ENCODE measurements at places on chromosomes 5 and 9.

DNA sequence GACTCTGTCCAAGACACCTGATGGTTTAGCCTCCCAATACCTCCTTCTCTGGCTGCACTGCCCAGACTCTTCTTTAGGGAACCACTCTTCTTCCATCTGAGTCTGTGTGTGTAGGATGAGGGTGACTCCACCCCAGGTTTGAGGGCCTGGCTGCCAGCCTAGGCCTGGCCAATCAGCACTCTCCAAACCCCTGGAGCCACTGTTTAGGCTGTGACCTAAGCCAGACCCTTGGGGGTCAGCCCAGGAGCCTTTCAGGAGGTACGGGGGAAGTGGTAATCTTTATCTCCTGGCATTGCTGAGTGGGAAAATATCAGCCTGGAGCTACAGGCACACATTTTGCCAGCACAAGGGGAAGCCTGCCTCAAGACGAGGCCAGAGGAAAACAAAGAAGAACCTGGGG lies 6.2 kb upstream of the ERGIC1 start:
- DNase-seq, result no peak

DNA sequence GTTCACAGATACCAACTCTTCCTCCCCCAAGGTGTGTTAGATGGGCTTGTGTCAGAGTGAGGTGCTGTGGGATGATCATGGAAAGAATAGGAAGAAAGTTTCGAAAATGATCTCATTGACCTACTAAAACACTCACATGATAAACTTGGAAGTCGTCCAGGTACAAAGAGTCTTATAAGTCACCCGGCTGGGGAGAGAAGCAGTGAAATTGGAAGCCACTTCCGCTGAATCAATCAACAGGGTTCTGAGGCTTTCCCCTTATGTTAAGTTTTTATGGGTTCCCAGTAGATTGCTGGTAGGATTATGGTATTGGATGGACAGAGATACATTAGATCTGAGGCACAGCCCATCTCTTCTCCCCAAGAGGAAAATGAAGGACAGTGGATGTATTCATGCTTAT lies 218.8 kb upstream of the MSX2 start:
- no peak for DNase-seq

GRCh38 chr9:135098400-135099105 lies 11.1 kb downstream of the OLFM1 start:
- no peak for DNase-seq

DNA sequence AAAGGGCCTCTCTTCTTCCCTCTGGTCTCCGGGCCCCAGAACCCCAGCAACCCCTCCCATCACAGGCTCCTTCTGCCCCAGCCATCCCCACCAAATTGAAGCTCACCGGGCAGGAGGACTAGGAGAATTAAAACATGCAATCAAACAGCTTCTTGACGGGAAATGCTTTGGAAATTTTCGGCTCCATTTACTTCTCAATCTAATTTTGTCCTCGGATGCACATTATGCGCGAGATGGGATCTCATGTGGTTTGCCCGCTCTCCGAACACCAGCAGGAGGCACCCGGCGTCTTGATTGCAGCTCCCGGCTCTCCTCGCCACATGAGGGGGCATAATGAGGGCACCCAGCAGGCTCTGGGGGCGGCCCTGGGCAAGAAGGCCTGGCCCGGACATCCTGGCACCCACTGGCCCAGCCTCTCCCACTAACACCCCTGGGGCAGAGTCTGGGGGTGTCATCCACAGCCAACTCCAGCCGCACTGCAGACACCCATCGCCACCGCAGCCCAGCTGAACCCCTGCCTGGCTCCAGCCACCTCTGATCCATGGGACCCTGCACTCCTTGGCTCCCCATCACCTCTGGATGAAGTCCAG lies 135.5 kb downstream of the PAX5 start:
- DNase-seq, result no peak

DNA sequence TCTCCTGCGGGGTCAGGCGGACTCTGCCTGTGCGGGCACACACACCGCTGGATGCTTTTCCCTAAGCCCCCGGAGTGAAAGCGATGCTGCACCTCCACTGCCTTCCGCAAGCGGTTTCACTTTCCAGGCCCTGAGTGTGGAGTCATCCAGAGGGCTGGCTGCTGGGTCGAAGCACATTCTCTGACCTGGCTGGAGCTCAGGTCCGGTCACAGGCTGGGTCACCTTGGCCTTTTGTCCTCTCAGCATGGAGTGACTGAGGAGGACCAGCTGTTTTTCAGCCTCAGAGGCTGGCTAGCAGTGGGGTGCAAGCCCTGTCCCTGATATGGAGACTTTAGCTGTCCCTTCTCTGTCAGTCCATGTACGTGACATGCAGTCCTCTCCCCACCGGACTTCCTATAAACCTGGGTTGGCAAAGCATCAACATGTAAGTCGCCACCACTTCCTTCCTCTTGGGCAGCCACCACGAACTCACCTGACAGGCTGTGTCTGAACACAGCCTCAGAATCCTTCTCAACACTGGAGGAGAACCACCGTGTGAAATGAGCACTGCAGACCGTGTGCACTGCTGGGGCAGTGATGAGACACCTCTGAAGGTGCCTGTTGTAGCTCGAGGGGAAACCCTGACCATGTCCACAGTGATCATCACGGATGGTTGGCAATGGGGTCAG lies 51.3 kb downstream of the GADD45G start:
- no peak for DNase-seq

DNA sequence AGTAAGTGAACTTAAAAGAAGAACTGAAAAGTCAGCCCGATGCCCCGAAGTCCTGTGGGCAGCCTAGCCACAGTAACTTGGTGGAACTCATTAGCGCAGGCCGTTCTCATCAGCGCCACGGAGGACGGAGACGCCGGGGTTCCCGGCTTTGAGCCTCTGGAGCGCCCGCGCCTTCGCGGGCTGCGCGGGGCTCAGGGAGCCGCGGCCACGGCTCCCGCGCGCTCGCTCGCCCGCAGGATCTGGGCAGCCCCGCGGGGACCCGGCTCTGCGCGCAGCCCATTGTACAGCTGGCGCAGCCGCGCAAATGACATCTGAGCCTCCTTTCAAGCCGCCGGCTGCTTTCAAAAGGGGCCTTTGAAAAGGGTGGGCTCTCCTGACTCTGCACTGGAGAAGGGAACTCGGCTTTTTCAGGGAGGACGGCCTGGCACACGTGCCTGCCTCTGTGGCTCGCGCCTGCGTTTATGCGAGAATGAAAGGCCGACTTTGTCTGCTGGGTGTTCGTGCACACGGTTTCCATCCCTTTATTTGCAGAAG lies 40.7 kb downstream of the TLR4 start:
- no peak for DNase-seq

- DNase-seq, result no peak
These were observed 377.0 kb upstream of the RIOK2 start for GRCh38 chr5:97559827-97560598.

- no peak for DNase-seq
These were observed 141.9 kb upstream of the SLC12A2 start for GRCh38 chr5:127941646-127942045.

DNA sequence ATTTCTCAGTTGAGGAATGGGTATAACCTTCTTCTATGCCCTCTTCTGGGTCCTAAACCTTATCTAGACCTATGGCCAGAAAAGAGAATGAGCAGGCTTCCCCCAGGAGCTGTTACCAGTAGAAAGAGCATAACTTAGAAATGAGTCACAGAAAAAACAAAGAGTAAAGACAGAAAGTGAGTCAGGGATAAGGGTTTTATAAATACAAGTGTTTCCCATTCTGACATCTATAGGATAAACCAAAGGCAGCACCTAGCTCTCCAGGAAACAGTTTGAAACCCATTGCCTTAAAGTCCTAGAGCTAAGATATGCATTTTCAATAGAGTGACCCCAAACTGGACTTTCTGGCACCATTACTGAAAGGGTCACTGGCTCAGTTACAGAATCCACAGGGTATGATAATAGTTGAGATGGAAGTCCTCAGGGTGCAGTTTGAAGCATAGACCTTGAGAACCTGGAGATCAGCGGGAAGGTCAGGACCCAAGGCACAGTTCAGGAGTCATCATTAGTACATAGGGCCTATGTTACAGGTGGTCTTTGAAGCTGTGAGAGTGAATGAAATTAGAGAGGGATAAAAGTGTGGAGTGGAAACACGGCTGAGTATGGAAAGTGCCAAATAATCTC lies 42.7 kb upstream of the LIFR start:
- no peak for DNase-seq

- DNase-seq, result no peak
These were observed 180.7 kb downstream of the ERCC6L2 start for GRCh38 chr9:96056226-96056625.

DNA sequence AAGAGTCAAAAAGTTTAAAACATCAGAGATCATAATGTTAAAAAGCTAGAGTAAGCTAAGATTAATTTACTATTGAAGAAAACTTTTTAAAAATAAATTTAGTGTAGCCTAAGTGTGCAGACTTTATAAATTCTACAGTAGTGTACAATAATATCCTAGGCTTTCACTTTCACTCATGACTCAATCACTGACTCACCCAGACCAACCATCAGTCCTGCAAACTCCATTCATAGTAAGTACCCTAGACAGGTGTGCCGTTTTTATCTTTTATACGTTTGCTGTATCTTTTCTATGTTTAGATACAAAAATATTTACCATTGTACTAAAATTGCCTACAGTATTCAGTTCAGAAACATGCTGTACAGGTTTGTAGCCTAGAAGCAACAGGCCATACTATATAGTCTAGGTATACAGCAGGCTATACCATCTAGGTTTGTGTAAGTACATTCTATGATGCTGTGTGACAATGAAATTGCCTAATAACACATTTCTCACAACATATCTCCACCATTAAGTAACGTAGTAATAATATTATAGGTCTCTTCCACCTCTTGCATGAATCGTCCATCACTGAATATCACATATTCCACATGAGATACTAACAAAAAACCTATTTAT lies 59.2 kb downstream of the MEGF9 start:
- no peak for DNase-seq

DNA sequence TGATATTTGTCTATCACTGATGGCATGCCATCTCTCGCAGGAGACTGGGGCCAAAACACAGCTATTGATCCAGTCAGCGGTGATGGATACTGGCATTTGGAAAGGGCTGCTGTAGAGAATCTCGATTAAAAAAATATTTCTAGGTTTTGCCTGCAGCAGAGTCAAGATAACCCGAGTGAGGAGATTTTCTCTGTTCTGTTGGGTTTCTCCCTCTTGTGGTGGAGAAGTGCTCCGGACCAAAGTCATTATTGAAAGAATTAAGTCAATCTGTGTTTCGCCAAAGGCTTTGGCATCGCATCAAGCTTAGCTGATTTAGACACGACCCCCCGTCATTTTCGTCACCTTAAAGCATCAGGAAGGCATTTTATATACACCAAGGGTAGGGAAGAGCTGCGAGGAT lies 97.1 kb upstream of the IRX2 start:
- no peak for DNase-seq

GRCh38 chr9:105026451-105026850 lies 98.5 kb upstream of the ABCA1 start:
- no peak for DNase-seq

GRCh38 chr9:116694785-116695291 lies 7.7 kb downstream of the TRIM32 start:
- DNase-seq, result no peak

GRCh38 chr5:15254607-15255006 lies 245.4 kb upstream of the FBXL7 start:
- DNase-seq, result no peak

All from naive thymus-derived CD8-positive, alpha-beta T cell (primary cell).